ENCODE measurements at places on chromosomes 1 and 21. TPM values are rescaled to one million over a fixed set of nuclear protein-coding genes. Genes with fewer than 3 reads are reported as not detected.

The SEC16B gene
- not detected for total RNA-seq

The NIBAN1 gene
- 182 TPM for total RNA-seq

The MYBPH gene
- not detected for total RNA-seq

The C8B gene
- 0.40 TPM for total RNA-seq

The KRTAP12-2 gene
- total RNA-seq: not detected

The SLAMF9 gene
- not detected for total RNA-seq

The OR14A16 gene
- not detected for total RNA-seq

The VAMP3 gene
- 30.0 TPM for total RNA-seq

The KISS1 gene
- not detected for total RNA-seq

The NTMT2 gene
- total RNA-seq: not detected

The RGS18 gene
- 10.0 TPM for total RNA-seq

The FCRL6 gene
- total RNA-seq: 0.81 TPM

The MTHFR gene
- 30.4 TPM for total RNA-seq

The CYYR1 gene
- total RNA-seq: not detected

The HPDL gene
- 8.6 TPM for total RNA-seq

The LIPI gene
- not detected for total RNA-seq

The TSNAX gene
- 32.3 TPM for total RNA-seq

The ATP6V1G3 gene
- not detected for total RNA-seq

The DYNLT4 gene
- total RNA-seq: not detected

The NFASC gene
- total RNA-seq: 0.36 TPM

The DTL gene
- 43.2 TPM for total RNA-seq

The CFAP141 gene
- total RNA-seq: not detected

The LCE2C gene
- not detected for total RNA-seq

The PRAMEF17 gene
- total RNA-seq: not detected

The FAM167B gene
- total RNA-seq: not detected

The SLC22A15 gene
- 5.0 TPM for total RNA-seq

The NKAIN1 gene
- not detected for total RNA-seq

The LENEP gene
- 4.3 TPM for total RNA-seq

The AVPR1B gene
- total RNA-seq: not detected

The KRTAP10-12 gene
- total RNA-seq: not detected

The MFSD2A gene
- total RNA-seq: 62.7 TPM

The SPRR1A gene
- not detected for total RNA-seq

The PGLYRP3 gene
- not detected for total RNA-seq

The B3GALT2 gene
- not detected for total RNA-seq

The CLDN19 gene
- not detected for total RNA-seq

The ERO1B gene
- total RNA-seq: 7.3 TPM

The TEX38 gene
- 0.59 TPM for total RNA-seq

The PRELP gene
- not detected for total RNA-seq
